ENCODE measurements at places on chromosomes 2 and 18.

DNA sequence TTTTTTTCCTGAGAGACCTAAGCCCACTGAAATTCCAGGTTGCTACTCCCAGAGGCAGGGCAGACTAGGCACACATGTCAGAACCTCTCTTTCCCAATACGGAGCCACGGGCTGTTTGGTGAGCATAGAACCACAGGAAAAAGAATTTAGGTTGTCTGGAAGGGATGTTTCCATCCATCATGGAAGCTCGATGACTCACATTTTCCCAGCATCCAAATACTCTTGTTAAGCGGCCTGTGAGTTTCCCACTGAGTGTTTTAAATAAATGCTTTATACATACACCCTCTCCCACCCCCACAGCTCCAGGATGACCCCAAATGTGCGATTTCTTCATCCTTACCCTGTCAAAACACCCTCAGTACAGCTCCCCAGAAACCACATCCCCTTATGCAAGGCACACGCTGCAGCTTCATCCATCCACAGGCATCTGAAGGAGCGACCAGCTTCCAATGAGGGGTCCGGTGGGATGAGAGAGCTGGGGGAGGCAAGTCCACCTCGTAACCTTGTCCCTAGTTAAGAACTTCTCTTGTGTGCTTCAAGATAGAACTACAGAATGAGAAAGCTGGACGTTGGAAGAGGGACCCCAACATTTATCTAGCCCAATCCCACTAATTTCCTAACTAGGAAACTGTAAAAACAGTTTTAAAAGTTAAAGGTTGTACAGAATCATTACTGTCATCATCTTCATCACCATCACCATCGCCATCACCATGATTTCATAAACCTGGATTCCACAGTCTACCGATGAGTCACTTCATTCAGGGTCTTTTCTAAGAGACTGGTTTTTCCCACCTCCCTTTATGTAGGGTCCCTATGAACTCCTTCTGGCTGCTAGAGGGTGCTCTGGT, 63.5 kb upstream of the FZD7 start:
- DNase-seq: no peak

DNA sequence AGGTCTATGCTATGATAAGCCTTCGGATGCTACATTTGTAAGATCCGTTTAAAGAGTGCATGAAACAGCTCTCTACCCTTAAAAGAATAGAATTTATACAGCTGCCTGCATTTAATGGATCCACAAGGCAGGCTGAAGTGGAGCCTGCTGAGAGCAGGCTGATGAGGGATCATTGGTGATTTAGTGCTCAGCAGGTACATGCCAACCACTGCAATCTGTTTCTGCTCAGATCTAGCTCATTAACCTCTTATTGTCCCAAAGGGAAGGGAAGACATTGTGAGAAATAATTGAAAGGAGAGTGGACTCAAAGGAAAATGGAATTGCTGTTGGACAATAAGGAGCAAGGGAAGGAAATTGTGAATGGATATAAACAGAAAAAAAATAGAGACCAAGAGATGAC, 822.6 kb downstream of the TRIB2 start:
- no peak for DNase-seq

- peak; percentile 61 for DNase-seq
These were observed 21.2 kb upstream of the EPAS1 start for GRCh38 chr2:46275995-46276394.

DNA sequence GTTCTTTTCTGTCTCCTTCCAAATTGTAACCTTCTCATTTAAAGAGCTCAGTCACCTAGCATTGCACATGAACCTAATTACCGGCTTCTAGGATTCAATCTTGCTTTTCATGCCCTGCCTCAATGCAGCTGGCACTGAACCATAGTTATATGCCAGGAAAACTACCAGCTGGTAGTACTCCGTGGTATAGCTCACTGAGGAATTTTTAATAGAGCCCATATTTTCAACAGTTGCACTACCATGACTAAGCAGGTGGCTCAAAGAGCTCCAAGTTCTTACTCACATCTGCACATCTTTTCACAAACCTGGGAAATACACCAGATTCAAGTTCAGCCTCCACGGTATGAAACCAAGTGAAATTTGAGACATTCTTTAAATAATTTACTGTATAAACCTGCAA, 363.5 kb downstream of the GRB14 start:
- DNase-seq: no peak
